ENCODE measurements at places on chromosomes 7 and 10. TPM values are rescaled to one million over a fixed set of nuclear protein-coding genes. Genes with fewer than 3 reads are reported as not detected.

Gene RTKN2
- total RNA-seq = 0.49 TPM

Gene CHST3
- total RNA-seq = 12.9 TPM

DNA sequence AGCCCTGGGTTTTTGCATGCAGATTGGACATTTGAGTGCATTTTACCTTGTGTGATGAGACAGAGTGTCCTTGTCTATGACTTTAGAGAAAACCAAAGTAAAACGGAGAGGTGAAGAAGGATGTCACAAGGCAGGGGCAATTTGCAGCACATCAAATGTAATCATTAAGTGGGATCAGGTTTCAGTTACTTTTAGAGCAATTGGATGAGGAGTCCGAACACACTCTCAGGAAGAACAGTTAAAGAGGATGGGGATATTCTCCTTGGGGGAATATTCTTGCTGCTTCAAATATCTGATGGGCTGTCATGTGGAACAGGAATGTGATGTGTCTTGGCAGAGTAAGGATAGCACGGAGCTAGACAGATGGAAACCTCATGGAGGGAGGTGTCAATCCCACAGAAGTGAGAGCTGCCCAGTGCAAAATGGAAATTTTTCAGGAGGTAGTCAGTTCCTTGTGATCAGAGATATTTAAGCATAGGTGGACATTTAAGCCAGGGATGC, 757 bp downstream of the RAB19 start:
- DNase-seq = no peak

Gene ZNF804B
- not detected for total RNA-seq

DNA sequence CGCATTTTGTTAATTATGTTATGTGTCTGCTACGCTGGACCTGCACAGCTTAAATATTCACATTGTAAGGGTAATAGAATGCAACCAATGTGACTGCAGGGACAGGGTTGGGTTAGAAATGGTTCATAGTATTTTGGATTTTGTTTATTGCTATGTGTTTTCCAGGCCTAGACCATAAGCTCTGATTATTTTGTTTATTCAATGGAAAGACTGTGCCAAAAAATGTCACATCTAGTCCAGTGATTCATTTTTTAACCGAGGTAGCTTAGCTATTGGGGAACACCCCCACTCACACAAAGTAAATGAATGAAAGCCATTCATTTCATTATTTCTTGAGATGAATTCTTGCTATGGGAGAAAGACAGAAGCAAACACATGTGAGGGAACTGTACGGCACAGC, 516.5 kb upstream of the ANKRD30A start:
- no peak for DNase-seq

DNA sequence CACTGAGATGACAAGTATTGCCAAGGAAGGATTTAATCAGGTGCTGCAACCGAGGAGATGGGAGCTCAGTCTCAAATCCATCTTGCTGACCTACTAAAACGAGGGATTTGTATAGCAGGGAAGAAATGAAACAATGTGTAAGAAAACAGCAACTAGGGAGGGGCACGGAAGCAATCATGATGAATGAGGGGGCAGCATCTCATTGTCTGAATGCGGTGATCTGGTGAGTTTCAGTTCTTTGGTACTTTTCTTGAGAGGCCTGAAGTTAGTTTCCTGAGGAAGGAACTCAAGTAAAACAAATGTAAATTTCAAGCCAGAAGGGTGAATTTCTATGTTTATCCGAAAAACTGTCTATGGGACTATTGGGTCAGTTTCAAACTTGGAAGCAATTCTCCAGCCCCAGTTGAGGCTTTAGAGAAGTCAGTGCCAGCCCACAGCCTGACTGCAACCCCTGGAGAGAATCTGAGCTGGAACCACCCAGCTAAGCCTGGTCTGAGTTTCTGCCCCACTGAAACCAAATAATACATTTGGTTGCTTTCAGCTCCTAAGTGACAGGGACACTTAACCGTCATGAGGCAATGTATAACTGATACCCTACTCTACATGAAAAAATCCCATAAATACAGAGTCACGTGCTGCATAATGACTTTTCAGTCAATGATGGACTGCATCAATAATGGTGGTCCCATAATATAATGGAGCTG, 45.8 kb upstream of the TNS3 start:
- no peak for DNase-seq

Data from pulmonary artery endothelial cell (primary cell).